A549 treated with dexamethasone at 1 μM for 4 hours (cell line): ENCODE measurements at places on chromosomes 3 and 15. TPM values are rescaled to one million over a fixed set of nuclear protein-coding genes. Genes with fewer than 3 reads are reported as not detected.

The IGSF11 gene
- 3.6 to 5.4 TPM (median 5.1 TPM) in 5 replicates for total RNA-seq

The TMEM40 gene
- 0.18 to 0.51 TPM (median 0.30 TPM) in 4 of 5 replicates, not detected in the other for total RNA-seq

The PROS1 gene
- 9.9 to 13.9 TPM (median 12.0 TPM) in 5 replicates for total RNA-seq

The RAD18 gene
- total RNA-seq, result 12.3 to 18.9 TPM (median 16.0 TPM) in 5 replicates

The GASK1A gene
- not detected in 5 replicates for total RNA-seq

The GHSR gene
- total RNA-seq, result not detected in 5 replicates

The LRRC31 gene
- not detected in 5 replicates for total RNA-seq

The CLDN18 gene
- not detected in 5 replicates for total RNA-seq

The NFKBIZ gene
- total RNA-seq, result 6.8 to 10.4 TPM (median 8.0 TPM) in 5 replicates

The LRTM1 gene
- total RNA-seq, result not detected in 5 replicates
